C1 segment of cervical spinal cord (tissue), 14 donors: ENCODE measurements at places on chromosomes 4 and X.
A peak's percentile ranks its signal among the peaks of the same experiment; 100 is the strongest.

- no peak for DNase-seq
Observed at GRCh38 chrX:37783305-37783704, 3.4 kb downstream of the CYBB start.

DNA sequence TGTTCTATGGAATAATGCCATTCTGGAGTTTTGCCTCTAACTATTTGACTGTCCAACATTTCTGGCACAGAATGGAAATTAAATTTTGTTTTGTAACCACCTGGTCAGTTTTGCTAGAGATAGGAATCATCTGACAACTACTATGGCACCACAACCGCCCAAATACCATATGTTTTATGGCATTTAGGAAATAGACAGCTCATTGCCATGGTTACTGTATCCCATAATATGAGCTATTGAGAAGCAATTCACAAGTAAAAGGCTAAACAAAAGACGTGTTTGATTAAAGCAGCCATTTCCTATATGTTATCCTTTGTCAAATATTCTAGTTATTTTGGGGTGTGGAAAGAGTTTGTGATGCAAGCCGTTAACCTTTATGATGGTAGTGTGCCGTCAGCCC, 1105.3 kb upstream of the LCORL start:
- DNase-seq: no peak

- peak; percentile 93 for DNase-seq
Observed at GRCh38 chr4:87679449-87680169, 29.5 kb downstream of the DMP1 start.

GRCh38 chrX:56089376-56089775, 142.8 kb upstream of the KLF8 start:
- no peak for DNase-seq

DNA sequence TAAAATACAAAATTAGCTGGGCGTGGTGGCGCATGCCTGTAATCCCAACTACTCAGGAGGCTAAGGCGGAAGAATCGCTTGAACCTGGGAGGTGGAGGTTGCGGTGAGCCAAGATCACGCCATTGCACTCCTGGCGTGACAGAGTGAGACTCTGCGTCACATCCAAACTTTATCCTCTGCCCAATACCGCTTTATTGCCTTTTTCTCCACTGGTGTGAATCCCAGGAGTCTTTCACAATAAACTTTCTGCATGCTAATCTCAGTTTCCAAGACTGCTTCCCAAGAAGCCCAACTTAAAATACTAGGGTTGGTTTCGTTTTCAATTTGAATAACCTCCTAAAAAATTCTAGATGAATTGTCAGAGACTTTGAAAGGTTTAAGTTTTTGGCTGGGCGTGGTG, 27.2 kb upstream of the DHX15 start:
- no peak for DNase-seq
